ENCODE measurements at places on chromosomes 5 and 9.

DNA sequence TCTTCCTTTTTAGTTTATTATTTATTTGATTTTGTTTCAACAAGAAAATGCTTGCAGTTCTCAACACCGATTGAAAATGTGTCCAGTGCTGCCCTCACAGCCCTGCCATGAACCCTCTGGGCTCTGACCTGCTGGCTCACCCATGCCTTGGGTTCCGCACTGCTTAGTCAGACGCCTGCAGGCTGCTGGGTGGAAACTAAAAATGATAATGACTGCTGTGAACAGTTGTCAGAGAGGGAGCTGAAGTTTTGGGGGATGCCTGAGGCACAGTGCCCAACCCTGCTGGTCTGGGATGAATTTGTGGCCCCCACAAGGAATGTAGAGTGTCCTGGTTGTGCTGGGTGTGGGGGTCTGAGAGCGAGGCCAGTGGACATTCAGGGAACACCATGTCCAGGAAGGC, 22.2 kb upstream of the CFAP157 start:
- DNase-seq = no peak

DNA sequence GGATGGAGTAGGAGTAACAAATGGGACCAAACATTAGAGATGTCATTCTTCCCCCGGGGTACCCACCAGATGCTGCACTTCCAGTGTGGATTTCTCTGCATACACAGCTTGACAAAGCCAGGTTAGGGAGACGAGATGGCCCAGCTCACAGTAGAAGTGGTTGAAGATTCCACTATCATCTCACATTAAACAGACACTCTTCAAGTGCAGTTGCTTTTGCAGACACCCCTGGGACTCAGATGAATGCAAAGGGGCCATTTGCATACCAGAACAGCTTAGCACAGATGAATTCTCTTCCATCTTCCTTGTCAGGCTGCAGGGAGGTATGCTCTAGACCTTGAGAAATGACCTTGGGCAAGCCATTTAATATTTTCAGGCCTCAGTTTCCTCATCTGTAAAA, 12.6 kb upstream of the C5orf58 start:
- DNase-seq = no peak

- DNase-seq = no peak
Measured at GRCh38 chr9:7859701-7860334, 60.2 kb upstream of the DMAC1 start.

DNA sequence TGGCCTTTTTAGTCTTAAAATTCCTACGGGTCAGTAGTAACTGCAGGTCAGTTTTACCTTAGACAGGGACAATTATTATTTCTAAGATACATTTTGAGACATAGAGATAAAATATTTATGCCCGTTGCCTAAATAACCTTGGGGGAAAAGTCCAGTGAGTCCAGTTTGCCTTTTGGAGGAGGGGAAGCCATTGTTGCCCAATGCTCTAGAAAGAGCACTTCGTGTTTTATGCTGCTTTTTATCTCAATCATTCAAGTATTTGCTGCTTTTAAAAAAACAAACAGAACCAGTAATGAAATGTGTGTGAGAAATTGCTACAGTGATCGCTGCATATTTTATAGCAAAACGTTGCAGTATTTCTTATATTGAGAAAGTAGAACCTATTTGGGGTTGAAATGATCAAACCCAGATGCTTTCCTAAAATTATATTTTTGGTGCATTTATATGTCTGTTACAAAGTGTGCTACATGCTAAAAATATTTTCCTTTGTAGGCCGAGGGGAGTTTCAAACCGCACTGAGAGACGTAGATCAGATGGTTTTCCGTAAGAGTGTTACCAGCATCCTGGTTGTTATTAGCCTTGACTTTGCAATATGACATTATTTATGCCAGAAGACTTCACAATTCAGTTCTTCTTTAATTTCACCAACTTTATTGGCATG, 266.8 kb downstream of the AOPEP start:
- no peak for DNase-seq

GRCh38 chr9:100449420-100449819, 22.5 kb downstream of the MSANTD3 start:
- DNase-seq = no peak

DNA sequence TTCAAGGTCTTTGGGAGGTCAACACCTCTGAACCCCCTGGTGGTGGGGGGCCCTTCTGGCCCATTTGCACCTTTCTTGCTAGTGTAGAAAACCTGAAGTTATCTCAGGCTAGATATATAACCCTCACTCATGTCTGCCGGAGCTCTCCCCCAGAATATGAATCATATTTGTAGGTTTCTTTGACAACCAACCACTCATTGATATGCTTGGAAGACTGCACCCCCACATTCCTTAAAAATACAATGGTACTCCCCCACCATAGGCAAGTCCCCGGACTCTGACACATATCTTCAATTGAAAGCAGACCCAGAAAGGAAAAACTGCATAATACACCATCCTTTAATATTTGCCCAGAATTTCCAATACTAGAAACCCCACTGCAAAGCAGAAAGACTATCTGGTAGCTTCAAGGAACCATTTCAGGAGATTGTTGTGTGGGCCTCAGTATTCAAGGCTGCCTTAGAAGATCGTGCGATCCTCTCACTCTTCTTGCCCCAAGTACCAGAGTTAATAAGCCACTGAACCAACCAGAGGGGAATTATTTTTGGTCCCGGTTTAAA, 978 bp upstream of the UBE2B start:
- no peak for DNase-seq

DNA sequence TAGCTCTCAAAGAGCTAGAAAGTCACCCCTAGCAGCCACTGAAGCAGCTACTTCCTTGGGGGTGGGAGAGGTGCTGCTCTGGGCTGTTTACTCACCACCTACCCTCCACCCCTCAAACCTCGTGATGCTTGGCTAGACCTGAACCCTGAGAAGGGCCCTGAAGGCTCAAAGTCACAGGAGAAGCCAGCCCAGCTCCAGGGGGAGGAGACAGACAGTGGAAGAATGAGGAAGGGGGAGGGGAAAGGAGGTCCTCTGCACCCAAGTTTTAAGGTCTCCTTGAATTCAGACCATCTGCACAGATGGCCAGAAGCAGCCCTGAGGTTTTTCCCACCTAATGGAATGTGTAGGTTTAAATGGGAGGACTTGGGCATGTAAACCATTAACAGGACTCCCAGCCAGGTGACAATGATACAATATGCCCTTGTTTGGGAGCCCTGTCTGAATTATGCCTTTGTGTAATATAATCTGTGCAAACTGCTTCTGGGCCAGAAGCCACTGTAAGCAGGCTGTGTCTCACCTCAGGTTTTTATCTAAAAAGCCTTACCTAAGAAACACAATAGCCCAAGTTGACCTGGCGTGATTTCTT, 180.5 kb downstream of the PIK3R1 start:
- DNase-seq = no peak

DNA sequence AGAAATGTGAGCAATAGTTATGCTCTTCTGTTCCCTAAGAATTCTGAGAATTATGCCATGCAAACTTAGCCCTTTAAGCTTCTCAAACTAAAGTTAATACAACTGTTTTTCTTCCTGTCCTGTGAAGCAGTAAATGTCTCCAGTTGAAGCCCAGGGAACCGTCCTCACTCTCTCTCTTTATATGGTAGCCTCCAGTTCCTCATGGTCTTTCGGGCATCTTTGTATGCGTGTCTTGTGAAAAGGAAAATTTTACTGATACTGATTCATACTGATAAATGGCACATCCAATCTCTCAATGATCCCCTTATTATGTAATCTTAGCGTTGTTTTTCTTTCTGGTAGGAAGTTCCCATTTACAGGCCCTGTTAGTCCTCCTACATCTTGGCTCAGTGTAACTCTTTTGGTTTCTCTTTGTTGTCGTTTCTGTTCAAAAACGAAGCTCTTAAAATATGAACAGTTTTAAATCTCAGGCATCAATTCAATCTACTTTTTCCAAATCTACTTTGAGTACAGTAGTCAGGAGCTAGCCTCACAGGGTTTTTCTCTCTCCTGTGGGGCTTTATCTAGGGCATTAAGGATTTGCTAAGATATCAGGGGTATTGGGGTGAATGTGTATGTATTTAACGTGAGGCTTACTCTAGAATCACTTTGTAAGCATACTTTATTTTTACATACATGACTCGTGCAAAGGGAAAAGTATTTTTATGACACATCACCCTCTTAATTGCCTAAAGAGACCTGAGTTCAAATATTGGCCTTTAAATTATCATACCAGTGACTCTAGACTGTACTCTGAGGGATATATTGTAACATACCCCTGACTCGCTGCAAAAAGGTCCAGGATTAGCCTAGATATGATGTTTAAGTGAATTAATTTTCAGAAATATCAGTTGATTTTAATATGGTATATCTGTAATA, 258.0 kb downstream of the NR3C1 start:
- no peak for DNase-seq

GRCh38 chr9:93200989-93201334, 17.0 kb downstream of the WNK2 start:
- DNase-seq = no peak

GRCh38 chr5:170306381-170306831, 8.8 kb upstream of the LCP2 start:
- no peak for DNase-seq

DNA sequence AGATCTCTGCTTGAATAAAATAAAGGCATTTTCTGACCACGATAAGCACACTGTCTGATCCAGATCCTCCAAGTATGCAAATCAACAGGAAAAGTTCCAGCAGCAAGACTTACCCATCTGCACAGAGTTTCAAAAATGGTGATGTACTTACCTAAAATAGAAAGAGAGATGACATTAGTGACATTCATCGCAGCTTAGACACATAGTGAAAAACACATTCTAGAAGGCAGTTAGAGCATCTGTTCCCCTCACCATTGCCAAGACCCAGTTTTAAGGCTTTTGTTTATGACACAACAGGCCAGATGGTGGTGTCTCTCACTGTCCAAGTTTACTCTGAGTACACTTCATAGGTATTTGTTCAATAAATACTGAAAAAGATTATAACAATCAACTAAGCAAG, 207.7 kb downstream of the PDE4D start:
- DNase-seq = no peak

DNA sequence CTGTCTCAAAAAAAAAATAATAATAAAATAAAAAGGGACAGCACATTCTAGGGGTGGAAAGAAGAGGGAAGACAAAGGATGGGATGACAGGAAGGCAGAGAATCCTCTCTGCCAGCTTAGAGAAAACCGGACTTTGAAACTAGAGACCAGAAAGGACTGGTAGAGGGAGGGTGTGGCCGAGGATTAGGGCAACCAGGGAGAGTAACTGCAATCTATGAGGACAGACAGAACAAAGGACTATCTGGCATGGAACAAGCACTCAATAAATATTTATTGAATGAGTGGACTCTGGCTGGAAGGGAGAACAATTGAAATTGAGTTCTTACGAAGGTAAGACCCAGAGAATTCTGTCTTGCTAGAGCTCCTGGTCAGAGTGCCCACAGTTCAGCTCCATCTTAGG, 2.4 kb downstream of the GBA2 start:
- no peak for DNase-seq

GRCh38 chr9:133741716-133742115, 3.6 kb upstream of the SARDH start:
- no peak for DNase-seq

- DNase-seq = no peak
Measured at GRCh38 chr5:146193285-146193684, 10.1 kb upstream of the RBM27 start.

- no peak for DNase-seq
Measured at GRCh38 chr5:32369542-32370155, 56.9 kb upstream of the MTMR12 start.

- DNase-seq = no peak
Measured at GRCh38 chr9:14500705-14501104, 186.8 kb upstream of the NFIB start.

- no peak for DNase-seq
Measured at GRCh38 chr5:146426305-146426704, 20.8 kb upstream of the TCERG1 start.

DNA sequence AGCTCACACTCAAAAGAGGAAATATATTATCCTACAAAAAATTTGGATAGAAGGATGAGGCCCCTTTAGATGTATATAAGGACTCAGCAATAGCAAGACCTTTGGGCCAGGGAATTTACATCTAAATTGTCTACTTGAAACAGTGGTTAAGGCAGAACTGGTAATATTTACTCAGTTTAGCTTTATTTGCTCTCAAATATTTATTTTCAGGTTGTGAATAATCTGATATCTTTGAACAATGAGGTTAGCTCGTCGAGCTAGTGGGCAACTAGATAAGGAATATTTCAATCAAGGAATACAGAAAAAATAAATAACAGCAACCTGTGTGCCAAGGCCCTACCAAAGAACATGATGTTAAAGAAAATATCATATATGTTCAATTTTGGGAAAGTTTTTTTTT, 966.3 kb downstream of the DTWD2 start:
- DNase-seq = no peak

GRCh38 chr9:109497226-109498153, 617 bp downstream of the PTPN3 start:
- DNase-seq = no peak

DNA sequence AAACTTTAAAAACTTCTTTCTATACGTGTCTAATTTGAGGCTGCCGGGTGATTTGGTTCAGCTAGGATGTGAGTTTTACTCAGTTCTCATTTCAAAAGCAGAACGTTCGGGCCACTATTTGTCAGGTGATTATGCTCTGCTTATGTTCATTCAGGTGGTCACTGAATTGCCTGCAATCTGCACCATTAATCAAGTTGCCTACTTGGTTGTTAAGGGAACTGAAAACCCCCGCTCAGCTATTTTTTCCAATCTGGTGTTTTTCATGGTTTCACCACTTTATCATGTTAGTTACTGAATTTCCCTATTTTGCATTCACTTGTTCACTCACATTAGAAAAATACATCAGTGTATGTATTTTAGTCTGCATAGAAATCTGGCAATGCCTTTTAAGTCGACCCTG, 523.0 kb downstream of the CSNK1G3 start:
- no peak for DNase-seq

DNA sequence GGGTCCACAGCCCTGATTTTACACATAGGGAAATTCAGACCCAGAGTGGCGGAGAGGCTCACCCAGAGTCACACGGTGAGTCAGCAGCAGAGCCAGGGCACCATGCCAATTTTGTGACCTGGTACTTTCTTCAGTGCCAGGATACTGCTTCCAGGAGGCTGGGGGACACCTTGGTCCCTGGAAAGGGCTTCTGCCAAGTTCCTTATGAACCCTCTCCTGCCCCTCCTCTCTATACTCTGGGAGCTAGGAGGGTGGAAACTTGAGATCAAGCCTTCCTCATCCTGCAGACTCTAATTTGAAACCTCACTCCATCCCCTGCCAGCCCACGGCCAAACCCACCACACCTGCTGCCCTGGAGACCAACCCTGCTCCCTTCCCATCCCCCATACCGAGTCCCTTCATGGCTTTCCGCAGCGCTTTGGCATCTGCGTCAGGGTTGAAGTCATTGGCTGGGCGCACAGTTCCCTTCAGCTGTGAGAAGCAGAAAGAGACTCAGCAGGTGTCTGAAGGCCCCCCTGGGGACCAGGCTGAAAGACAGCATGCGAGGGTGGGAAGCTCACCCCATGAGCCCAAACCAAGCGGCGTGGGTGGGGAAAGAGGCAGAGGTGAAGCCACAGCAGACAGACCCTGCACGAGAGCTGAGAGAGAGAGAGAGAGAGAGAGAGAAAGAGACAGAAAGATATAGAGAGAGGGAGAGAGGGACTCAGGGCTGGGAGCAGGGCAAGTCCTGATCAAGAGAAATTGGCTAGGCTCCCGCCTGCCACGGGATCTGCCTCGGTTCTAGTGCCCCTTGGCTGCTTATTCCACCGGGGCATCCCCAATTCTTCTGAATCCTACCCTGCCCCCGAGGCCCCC, 33.5 kb downstream of the ANXA6 start:
- DNase-seq = no peak

GRCh38 chr5:176391999-176392398, 3.4 kb downstream of the HIGD2A start:
- DNase-seq = no peak

Measured in HS-27A (cell line).